ENCODE measurements at places on chromosomes 11 and 22.
A peak's percentile ranks its signal among the peaks of the same experiment; 100 is the strongest.

- no peak for DNase-seq
Observed at GRCh38 chr11:2780850-2781407, 81.1 kb upstream of the KCNQ1OT1 start.

DNA sequence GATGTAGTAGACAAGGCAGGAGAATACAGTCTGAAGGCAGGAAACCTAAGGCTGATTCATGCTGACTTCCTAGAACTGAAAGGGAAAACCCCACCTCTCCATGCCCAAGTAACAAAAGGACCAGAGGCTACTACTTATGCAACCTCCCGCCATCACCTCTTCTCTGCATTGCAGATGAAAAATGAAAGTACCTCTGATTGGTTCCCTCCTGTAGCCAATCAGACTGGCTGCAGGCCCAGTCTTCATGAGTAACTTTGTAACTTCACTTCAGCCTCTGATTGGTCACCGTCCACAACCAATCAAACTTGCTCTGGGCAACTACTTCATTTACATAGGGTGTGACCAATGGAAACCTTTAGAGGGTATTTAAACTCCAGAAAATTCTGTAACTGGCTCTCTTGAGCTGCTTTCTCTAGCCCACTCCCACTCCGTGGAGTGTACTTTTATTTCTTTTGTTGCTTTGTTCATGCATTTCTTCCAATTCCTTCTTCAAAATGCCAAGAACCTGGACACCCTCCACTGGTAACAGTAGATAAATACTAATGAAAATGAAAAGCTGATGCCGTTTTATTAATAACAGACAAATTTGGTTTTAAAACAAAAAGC lies 5.2 kb upstream of the MAP6 start:
- DNase-seq, result no peak

DNA sequence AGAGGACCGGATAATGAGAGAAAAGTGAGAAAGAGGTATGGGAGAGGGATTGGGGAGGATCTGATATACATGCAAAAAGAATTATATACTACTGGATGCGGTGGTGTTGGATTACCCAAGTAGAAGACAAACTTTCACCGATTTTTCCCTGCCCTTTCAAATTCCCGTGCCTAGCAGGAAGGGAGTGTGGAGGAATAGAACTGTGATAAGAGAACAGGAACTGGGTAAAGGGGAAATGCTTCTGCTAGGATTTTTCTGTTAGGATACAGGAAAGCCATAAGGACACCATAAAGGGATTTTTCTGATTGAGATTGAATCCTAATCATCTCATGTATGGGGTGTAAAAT lies 480 bp upstream of the MTMR2 start:
- DNase-seq, result peak; percentile 9

DNA sequence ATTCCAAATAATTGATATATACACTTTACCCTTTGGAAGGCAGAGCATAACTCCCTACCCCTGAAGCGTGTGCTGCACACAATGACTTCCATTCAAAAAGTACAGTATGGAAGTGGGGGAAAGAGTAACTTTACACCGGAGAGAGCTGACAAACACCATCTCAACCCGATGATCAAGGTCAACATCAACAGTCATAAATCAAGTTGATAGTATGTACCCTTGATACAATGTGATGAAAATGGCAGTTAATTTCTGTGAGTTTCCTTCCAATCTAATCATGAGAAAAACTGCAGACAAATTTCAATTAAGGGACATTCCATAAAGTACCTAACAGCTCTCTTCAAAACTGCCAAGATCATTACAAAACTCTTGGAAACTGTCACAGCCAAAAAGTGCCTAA lies 6.0 kb upstream of the DEUP1 start:
- no peak for DNase-seq

DNA sequence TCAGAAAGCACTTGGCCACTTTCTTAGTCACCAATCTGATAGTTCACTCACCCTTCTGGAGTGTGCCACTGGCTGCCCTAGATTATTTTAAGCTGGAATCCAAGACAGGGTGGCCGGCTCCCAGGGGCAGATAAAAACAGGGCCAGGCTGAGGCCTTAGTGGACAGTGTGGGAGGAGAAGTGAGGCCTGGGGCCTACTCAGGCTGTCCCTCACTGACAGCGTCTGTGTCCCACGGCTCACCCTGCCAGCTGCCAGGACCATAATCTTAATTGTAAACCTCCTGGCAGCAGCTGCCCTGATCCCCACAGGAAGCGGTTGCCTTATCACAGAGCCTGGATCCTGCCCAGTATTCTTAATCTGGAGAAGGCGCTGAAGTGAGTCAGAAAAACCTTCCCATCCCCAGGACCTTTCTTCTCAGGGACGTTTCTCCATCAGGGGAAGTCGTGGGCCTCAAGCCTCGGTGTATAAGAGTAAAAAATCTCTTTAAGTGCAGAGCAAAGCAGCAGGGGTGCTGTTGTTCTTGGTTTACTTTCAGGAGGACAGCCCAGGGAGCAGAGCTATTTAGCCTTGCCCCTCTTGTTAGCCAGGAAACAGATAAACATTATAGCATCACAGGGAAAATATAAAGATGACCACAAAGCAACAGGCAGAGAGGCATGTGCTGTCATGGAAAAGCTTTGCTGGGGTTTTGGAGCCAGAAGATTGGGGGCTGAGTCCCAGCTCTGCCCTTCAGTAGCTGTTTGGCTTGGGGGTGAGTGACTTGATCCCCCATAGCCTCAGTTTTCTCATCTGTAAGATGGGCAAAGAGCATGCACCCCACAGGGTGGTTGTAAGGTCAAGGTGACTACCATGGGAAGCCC lies 39.6 kb downstream of the TSPAN18 start:
- DNase-seq, result no peak

GRCh38 chr22:17501679-17502285 lies 61.5 kb upstream of the SLC25A18 start:
- DNase-seq, result peak; percentile 78

DNA sequence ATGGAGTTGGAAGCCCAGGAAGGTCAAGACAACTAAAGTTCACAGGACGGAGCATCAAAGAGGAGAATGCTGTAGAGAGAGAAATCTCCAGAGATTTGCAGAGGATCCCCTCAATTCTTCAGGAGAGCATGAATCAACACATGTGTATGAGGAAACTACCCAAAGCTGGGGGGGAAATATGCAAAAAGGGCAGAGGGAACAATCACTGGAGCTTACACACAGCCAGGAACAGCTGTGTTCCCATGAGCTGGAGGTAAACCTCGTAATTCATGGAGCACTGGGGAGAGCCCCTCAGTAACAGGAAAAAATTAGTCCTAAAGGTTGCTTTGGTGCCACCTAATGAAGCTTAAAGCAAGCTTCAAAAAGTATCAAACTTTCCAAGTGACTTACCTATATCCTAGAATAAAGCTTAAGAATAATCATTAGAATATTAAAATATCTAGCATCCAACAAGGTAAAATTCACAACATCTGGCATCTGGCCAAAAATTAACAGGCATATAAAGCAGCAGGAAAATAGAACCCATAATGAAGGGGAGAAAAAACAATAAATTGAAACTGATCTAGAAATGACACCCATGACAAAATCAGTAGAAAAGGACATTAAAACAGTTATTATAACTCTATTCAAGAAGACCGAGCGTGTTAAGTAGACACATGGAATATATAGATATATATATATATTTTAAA lies 134.2 kb downstream of the STK33 start:
- no peak for DNase-seq

DNA sequence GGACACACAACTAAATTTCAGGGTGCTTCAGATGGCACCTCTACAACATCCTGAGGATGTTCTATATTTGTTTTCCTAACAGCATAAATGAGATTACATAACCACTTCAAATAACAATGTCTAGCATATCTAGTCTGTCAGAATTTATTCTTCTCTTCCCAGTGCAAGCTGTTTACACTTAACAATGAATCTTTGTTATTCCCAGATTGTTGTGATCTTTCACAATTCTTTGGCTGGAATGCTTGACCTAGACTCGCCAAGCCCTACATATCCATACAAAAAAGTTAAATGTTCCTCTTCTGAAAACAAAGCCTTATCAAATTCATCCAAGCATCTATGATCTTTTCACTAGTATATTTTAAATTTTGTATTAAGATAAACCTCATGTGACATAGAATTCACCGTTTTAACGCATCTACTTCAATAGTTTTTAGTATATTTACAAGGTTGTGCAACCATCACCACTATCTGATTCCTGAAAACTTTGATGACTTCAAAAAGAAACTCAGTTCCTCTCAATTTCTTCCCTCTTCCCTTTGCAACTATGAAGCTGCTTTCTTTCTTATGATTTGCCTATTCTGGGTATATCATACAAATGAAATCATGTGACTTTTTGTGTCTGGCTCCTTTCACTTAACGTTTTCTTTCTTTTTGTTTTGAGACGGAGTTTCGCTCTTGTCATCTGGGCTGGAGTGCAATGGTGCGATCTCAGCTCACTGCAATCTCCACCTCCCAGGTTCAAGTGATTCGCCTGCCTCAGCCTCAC lies 61.7 kb upstream of the CHRNA10 start:
- DNase-seq, result no peak
